ENCODE measurements at places on chromosomes 2 and 18.

DNA sequence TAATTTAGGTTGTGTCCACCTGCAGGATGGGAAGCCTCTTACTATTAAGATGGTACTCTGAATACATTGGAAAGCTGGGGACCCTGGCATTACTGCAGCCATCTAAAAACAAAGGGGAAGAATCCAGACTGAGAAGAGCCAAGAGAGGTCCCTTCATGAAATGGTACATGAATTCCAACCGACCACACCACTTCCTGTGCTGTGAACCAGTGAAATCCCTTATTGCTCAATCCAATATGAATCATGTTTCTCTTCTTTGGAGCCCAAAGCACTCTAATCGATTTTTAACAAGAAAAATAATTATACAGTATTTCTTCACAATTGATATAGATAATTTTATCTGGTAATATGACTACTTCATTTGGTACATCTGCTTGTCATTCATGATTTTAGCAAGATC is 479.7 kb upstream of the RAB6C start:
- no peak for DNase-seq

GRCh38 chr18:48197819-48198218 is 211.4 kb downstream of the ZBTB7C start:
- DNase-seq, result no peak

- DNase-seq, result no peak
Observed at GRCh38 chr2:204888222-204888621, 342.9 kb downstream of the PARD3B start.

DNA sequence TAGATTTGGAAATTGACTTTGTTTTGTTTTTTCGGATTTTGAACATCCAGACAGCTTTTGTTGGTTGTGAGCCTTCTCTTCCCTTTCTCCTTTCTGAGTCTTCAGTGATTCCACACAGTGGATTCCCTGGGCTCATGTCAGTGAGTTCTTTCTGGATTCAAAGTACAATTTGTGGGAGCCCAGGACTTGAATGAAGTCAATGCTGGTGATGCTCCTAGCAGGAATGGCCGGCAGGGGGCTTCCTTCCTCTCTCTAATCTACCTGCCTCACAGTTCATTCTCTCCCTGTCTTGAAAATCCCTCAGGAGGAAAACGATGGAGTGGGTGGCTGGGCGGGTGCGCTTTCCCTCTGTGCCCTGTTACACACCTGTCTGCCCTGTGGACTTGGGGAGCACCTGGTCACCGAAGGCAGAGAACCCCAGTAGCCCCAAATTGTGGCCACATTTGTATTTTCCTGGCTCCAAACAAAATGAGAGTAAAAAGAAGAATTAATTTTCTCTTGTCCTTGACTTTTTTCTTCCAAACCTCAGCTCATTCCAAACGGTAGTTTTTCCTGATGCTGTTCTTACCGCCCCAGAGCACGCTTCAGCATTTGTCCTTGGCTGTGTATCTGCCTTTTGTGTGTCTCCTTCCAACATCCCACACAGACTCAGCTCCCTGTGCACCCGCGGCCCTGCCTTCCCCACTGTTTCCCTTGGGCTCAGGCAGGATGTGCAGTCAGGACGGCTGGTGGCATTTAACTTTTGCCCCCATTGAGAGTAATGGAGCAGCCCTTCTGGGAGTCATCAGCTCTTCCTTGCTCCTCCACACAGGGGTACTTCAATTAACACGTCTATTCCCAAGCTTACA is 86.6 kb downstream of the MARCO start:
- DNase-seq, result peak; percentile 24

- DNase-seq, result no peak
Observed at GRCh38 chr2:217722883-217723472, 279.8 kb downstream of the TNS1 start.

DNA sequence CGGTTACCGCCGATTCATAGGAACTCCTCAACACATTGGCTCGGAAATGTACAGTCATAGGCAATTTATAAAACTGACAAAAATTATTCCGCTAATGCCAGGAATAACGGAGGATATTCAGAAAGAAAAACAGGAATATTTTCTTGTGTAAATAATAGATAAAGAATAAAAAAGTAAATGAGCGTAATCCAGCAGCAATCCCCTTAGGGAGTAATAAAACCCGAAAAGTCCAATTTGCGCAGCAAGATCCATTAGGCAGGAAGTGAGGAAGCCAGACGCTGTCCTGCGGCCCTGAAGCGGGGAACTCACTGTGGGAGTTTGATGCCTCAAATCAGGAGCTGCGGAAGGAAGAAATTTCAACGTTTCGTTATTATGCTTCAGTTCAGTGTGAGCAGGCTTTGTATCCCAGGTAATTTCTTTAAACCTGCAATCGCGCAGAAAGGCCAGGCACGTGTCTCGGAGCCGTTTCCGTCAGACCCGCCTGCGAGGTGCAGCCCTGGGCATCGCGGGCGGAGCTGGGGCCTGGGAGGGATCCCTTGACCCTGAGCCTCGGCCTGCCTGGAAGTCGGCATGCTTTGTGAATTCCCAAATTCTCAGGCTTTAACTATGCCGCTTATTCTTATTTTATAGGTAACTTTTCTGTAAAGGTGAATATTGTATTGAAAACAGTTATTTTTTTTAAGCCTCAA is 180.9 kb upstream of the ALKAL2 start:
- no peak for DNase-seq

- no peak for DNase-seq
Observed at GRCh38 chr2:27720004-27720551, 51.4 kb upstream of the MRPL33 start.

GRCh38 chr18:39587586-39587985 is 2022.0 kb upstream of the CELF4 start:
- DNase-seq, result no peak

- no peak for DNase-seq
Observed at GRCh38 chr18:71443706-71444480, 1100.2 kb downstream of the CBLN2 start.

GRCh38 chr18:10100941-10101701 is 187.3 kb downstream of the VAPA start:
- DNase-seq, result no peak

DNA sequence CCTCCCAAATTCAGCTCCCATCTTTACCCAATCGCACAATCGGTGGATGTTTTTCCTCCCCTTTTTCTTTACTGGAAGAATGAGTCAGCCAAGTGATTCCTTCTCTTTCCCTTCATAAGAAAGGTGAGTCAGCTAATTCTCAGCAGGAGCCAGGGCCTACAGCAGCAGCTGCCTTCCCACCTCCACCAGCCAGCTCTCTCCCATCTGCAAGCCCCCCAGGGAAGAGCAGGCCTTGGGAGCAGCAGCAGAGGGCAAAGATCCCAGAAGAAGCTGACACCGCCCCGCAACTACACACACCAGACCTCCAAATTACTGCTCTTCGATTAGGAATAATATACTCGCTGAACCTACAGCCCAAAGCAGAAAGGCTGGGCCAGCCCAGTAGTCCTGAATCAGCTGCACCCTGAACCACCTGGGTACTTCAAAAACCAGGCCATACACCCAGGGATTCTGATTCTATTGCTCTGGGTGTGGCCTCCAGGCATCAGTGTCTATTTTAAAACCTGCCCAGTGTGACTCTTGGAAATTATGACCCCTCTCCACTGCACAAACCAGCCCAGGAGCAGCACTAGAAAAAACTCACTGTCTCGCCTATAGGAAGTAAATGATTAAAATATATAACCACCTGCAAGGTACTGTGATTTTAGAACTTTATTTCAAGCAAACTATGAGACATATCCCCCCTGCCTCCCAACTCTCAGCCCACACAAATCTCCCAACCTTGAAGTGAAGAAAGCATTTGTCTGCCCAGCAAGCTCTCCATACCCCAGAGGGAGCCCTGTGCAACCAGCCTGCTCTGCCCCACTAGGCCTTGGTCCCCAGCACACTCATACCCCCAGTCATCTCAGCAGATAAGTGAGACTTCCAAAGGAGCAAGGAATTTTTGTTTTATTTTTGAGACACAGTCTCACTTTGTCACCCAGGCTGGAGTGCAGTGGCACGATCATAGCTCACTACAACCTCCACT is 7.3 kb downstream of the SFXN5 start:
- no peak for DNase-seq

DNA sequence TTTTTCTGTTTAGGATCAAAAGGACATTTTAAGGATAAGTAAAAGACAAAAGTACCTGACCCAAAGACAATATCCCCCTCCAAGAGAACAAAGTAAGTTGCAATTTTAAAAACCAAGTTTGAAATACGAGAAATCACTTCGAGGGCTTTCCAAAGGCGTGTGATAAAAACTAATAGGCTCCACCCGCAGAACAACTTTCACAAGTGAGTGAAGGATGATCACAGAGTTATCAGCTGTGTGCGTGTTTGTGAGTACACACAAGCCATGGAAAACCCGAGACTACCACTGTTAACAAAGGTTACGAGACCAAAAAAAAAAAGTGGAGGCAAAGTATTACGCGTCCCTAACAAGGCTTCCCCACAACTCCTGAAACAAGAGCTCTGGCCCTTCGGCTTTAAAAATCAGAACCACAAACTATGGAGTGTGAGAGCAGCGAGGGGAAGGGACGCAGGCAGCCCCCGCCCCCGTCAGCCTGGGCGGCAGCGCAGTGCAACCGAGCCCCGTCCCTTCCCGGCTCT is 719 bp downstream of the SMAD2 start:
- DNase-seq, result peak; percentile 67

DNA sequence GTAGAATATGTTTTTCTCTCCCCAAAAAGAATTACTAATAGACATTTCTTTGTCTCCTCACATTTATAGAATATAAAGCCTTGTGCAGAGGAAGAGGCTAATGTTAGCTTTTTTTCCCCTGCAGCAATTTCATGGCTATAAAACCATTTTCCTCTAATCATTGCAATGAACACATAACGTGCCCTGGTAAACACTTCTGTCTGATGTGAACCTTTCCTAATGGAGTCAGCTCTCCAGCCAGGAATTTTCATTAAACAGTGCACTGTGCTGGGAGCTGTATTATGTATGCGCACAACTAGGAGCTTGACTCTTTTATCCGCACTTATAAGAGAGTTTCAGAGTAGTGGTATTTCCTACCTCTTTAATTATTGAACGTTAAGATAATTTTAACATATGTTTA is 63.9 kb upstream of the SPATS2L start:
- DNase-seq, result no peak

DNA sequence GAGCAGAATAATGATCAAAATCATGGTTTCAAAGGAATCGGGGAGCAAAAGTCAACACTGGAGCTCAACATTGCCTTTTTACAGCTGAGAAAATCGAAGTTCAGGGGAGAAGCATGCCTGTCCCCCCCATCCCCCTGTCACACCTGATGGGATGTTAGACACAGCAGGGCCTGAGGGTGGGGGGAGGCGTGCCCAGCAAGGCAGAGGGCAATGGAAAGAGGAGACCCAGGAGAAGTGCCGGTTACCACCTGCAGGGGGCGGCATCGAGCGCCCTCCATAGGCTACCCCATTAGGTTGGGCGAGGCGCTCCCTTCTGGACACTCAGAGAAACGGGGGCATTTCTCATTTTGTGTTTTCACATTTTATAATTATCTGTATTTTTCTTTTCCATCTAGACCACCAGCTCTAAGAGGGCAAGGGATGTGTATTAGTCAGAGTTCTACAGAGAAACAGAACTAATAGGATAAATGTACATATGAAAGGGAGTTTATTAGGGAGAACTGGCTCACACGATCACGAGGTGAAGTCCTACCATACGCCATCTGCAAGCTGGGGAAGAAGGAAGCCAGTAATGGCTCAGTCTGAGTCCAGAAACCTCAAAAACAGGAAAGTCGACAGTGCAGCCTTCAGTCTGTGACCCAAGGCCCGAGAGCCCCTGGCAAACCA is 271.3 kb downstream of the LRATD1 start:
- peak; percentile 86 for DNase-seq

DNA sequence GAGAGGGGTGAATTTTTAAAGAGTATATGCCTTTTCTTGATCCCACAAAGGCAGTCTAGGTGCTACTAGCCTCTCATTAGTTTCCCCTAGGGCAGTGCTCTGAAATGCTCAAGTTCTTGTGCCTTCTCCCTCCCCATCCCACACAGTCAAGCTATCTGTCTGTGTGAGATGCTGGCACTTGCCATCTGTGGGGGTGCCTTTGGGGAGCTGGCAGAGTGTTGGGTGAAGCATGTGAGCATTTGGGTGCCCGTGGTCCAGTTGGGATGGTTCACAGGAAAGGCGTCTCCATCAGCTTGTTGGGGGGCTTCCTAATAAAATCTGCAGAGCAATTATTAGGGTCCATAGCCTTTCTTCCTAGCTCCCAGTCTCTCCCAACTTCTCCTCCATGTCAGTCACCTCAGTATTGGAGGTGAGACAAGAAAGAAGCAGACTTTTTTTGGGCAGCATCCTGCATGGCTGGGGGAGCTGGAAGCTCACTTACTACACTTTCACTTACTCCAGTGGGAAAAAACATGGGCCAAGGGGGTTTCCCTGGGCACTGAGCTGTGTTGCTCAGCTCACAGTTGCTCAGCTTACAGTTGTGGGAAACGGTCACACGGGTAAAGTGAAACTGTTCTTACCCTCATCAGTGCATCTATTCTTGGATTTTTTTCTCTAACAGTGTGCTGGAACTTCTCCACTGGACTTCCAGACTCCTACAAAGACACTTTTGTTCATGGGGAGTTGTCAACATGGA is 29.3 kb downstream of the COLEC11 start:
- DNase-seq, result no peak

DNA sequence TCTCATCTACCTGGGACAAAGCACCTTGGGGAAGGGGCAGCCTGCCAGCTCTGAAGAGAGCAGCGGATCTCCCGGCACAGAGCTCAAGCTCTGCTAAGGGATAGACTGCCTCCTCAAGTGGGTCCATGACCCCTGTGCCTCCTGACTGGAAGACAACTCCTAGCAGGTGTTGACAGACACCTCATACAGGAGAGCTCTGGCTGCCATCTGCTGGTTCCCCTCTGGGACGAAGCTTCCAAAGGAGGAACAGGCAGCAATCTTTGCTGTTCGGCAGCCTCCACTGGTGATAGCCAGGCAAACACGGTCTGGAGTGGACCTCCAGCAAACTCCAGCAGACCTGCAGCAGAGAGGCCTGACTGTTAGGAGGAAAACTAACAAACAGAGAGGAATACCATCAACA is 549.9 kb upstream of the LRATD1 start:
- DNase-seq, result no peak

All from NAMALWA (cell line).